ENCODE measurements at places on chromosomes 12 and 14.

GRCh38 chr12:57834086-57834876 lies 12.2 kb downstream of the CTDSP2 start:
- DNase-seq: peak; percentile 2

GRCh38 chr12:132719141-132719953 lies 8.7 kb downstream of the PGAM5 start:
- no peak for DNase-seq

- no peak for DNase-seq
Observed at GRCh38 chr14:100203146-100203545, 35.8 kb upstream of the YY1 start.

DNA sequence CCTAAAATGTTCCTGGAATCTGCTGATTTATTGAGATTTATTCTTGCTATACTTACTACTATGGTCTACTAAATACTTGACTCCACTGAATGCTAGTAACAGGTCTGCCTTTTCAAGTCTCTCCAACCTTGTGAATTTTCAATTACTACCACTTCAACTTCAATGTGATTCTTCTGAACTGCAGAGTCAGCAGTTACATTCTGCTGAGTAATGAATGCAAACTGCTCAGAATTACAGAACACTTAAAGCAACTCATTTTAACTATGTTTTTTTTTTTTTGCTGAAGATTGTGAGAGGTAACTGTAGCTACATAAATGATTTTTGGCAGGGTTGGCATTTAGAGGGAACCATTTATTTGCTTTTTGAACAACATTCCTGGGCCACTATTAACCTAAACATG lies 41.8 kb downstream of the ARF6 start:
- no peak for DNase-seq

DNA sequence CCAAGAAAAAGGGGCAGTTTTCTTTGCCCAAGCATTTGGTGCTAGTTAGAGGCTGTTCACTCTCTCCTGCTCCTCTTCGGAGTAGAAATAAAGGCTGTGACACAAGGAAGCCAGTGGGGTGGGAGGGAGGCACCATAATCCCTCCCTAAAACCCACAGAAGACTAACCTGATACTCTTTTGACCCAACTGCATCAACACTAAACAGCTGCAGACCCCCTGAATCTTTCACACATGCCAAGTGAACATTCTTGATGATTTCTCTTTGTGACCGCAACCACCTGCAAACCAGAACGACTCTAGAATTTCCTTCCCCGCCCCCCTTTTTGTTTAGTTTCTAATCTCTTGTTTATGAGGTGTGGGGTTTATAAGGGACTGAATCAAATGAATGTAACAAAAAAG lies 175.8 kb upstream of the BCL2L14 start:
- DNase-seq: no peak

GRCh38 chr12:93766796-93767523 lies 89.8 kb downstream of the CRADD start:
- peak; percentile 21 for DNase-seq

DNA sequence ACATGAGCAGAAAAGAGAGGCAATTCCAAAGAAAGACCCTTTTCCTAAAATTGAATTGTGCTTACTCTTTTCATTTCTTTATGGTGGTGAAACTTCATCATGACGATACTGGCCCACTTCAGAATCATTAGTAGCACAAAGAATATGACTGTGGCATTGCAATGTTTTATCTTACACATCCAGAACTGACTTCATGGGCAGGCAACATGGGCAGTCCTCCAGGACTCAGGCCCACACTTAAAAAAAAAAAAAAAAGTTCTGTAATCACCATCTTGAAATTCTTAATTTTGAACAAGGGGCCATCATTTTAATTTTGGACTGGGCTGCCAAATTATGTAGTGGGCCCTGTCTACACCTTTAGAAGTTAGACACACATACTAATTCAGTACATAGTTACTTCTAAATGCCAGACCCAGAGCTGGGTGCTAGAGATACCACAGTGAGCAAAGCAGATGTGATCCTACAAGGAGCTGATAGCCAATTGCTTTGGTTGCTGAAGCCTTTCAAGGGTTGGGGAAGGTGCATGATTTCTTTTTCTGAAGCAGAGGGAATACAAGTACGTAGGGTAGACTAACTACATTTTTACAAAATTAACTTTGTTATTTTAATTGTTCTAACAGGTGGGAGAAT lies 35.2 kb downstream of the HELB start:
- DNase-seq: no peak

DNA sequence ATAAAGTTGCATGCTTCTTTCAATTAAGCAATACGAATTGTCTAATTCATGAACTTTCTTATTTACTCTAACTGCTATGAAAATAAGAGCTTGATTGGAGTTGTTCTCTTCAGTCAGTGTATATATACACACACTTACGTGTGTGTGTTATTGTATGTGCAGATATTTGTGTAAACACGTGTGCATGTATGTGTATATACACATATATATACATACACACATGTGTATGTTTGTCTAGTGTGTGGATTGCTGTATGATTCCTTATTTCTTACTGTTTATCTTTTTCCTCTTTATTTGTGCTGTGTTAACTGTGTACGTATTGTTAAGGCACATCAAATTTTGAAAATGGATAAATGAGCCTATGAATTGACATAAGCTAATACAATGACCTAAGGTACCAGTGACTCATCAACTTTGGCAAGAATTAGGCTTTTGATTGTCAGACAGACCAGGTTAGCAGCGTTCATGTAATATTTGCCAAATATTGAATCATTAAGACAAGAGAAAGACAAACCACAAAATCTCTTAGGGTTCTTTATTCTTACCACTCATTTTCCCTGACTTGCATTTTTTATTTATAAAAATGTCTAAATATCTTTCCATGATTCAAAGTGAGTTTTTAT lies 423.9 kb downstream of the SOX5 start:
- no peak for DNase-seq

GRCh38 chr14:54125109-54125508 lies 168.5 kb upstream of the BMP4 start:
- no peak for DNase-seq

DNA sequence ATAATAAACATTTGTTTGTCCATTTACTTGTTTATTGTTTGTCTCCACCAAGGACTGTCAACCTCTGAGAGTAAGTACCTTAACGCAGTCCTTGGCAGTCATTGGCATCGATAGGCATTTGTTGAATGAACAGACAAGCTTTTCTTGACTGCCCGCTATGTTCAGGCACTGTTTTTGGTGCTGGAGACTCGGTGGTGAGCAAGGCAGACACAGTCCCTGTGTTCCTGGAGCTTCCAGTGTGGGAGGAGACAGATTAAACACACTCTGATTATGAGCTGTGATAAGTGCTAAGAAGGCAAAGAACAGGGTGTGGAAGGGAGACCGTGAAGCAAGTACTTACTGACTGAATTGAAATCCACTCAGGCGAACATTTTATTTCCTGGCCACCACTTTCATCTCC lies 1.2 kb downstream of the ATP6V0A2 start:
- DNase-seq: peak; percentile 27

DNA sequence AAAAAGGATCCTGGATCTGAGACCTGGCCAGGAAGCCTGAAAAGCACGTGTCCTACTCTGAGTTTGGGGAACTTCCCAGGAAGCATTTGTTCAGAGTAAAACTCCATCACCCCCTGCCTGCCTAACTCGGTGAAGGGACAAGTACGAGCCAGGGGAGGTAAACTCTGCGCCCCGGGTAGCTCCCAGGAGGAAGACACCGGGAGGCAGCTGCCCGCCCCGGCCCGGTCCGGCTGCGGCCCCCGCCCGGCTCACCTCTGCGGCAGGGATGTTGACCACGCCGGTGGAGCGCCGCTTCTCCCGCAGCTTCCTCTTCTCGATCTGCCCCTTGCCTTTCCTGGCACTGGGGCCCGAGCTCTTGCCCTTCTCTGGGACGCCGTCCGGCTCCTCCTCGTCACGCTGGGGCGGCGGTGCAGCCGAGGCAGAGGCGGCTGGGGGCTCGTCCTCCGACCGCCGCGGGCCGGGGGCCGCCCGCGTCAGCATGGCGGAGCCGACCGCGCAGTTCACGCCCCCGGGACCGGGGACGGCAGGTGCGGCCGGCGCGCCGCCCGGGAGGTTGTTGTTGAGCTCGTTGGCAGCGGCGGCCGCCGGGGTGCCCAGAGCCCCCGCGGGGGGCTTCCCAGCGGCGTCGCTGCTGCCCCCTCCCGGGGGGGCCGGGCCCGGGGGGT lies 1.2 kb downstream of the PAWR start:
- peak; percentile 37 for DNase-seq

- DNase-seq: no peak
Observed at GRCh38 chr12:54298904-54299303, 1.9 kb downstream of the NFE2 start.
